ENCODE measurements at places on chromosomes 4 and X. TPM values are rescaled to one million over a fixed set of nuclear protein-coding genes. Genes with fewer than 3 reads are reported as not detected.

- H3K4me3 ChIP-seq = no peak overlapping the region
- peaks cover 3% of the 10 kb centered on the region for H3K4me1 ChIP-seq
- no peaks in the 10 kb centered on the region for H3K27me3 ChIP-seq
- no peak overlapping the region for H3K27ac ChIP-seq
- peak; percentile 48 for DNase-seq
Measured at GRCh38 chr4:126756050-126756829, 876.5 kb upstream of the INTU start.

DNA sequence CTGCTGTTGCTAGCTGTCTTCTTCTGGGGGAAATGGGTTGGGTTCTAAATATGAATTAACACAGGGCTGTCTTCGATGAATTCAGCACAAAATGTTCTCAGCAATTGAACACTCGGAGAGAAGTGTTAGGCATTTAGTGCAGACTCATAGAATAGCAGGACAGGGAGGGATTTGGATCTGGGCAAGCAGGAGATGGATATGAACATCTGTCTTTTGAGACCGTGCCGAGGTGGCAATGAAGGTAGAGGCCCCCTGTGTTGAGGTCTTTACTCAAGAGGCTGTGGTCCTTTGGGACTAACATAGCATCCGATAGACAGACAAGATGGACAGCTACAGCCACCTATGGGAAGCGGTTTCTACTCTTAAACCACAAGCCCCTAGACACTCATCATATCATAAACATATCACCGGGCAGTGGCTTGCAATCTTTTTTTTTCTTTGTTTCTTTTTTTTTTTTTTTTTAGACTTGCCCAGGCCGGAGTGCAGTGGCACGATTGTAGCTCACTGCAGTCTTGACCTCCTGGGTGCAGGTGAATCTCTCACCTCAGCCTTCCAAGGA is 6.7 kb downstream of the CD99 start:
- no peak for DNase-seq
- no peaks in the 10 kb centered on the region for H3K36me3 ChIP-seq
- H3K27ac ChIP-seq = no peak overlapping the region
- peaks cover 25% of the 10 kb centered on the region for H3K4me1 ChIP-seq
- H3K4me3 ChIP-seq = no peak overlapping the region

Gene UGT2B17
- total RNA-seq = not detected

DNA sequence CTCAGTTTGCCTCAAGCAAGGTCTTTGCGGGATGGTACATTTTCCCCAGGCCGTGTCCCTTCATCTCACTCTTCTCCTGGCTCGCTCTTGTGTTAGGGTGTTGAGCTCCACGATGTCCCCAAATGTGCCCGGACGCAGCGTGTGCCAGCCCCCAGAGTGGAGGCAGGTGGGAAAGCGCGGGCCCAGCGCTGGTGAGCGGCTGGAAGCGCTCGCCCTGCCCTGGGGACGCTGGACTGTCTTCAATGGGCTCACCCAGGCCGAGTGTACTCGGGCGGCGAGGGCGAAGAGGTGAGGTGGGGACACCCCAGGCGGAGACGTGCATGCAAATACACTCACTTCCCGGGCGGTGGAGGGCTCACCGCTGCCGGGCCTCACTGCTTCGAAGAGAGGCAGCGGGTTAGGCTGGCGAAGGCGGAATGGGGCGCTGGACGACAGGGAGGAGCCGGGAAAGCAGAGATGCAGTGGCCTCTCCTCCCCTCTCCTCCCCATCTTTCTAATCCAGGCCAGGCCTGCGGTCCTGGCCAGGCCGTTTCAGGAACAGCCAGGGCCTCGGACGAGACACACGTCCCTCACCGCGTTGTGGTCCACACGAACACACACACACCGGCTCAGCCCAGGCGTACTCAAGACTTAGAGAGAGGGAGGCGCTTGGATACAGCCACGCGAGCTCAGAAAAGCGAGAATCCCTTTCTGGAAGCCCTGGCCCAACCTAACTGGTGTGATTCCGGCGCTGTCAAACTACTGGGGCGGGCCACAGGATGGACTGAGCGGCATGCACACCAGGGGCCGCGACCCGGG is 2.2 kb downstream of the NKX6-1 start:
- H3K27ac ChIP-seq = no peak overlapping the region
- no peak overlapping the region for H3K4me3 ChIP-seq
- no peaks in the 10 kb centered on the region for H3K36me3 ChIP-seq
- no peak for DNase-seq
- H3K4me1 ChIP-seq = no peaks in the 10 kb centered on the region

Gene ETDA
- total RNA-seq = not detected

Gene XAGE1A
- not detected for total RNA-seq

GRCh38 chr4:169050284-169050683 is 40.2 kb upstream of the CBR4 start:
- H3K36me3 ChIP-seq = no peaks in the 10 kb centered on the region
- H3K4me3 ChIP-seq = no peak overlapping the region
- peaks cover 24% of the 10 kb centered on the region for H3K4me1 ChIP-seq
- DNase-seq = peak; percentile 60

Gene JCHAIN
- 276 TPM for total RNA-seq

GRCh38 chrX:103376118-103376978 is at the start of gene BEX3:
Gene BEX3 (plus strand): TSS chrX:103376538. CDS start chrX:103377522, 984 bp downstream.
- H3K4me1 ChIP-seq = no peaks in the 10 kb centered on the region

- DNase-seq = no peak
- H3K27ac ChIP-seq = no peak overlapping the region
- H3K4me3 ChIP-seq = no peak overlapping the region
- no peaks in the 10 kb centered on the region for H3K36me3 ChIP-seq
- H3K27me3 ChIP-seq = no peaks in the 10 kb centered on the region
- H3K4me1 ChIP-seq = no peaks in the 10 kb centered on the region
Measured at GRCh38 chr4:154519214-154519613, 27.6 kb upstream of the DCHS2 start.

Gene CCNQ
- total RNA-seq = 20.2 TPM

- no peaks in the 10 kb centered on the region for H3K4me1 ChIP-seq
- H3K27me3 ChIP-seq = no peaks in the 10 kb centered on the region
- no peak overlapping the region for H3K27ac ChIP-seq
- H3K4me3 ChIP-seq = no peak overlapping the region
- H3K36me3 ChIP-seq = no peaks in the 10 kb centered on the region
Measured at GRCh38 chrX:100880368-100880767, 6.2 kb upstream of the NOX1 start.

All from lung (tissue), 17 donors.